Midbrain (tissue), 1 donor: ENCODE measurements at places on chromosomes 7 and 10.

DNA sequence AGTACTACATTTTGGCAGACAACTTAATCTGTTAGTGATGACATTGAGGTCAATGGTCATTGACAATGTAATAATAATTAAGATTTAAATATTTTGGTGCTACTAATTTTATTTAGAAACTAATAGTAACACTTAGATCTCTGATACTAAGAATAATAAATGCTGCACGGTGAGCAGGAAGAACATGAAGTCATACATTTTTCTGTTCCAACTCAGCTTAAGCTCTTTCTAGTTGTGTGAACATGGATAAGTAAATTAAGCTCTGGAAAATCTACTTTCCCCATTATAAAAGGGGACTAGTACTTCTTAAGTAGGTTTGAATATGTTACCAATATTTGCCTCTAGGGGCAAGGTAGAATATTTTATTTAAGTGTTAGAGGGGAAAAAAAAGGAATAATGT is 65.9 kb upstream of the MEOX2 start:
- no peak for DNase-seq

DNA sequence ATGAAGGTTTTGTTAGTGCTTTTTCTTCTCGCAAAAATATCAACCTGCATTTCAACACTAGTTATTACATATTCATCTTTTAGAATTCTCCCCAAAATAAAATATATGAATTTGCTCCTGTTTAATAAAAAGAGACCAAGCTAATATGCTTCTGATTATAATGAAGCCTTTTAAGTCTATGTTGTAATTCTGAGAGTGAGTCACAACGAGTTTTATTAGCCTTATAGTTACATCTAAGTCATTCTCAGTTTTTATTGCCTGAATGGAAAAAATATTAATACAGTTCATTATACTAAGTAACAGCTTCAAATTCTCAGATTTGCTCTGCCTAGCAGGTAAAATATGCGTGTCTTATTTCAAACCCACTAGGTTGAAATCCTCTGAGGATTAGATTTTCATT is 152.4 kb upstream of the CELF2 start:
- no peak for DNase-seq

- no peak for DNase-seq
These were observed 75.3 kb downstream of the SVOPL start for GRCh38 chr7:138625849-138626230.

GRCh38 chr10:19713159-19713558 is 103.1 kb upstream of the PLXDC2 start:
- no peak for DNase-seq

GRCh38 chr7:76073335-76073990 is 25.6 kb downstream of the MDH2 start:
- no peak for DNase-seq

- DNase-seq, result no peak
These were observed 14.1 kb downstream of the CREM start for GRCh38 chr10:35140727-35141126.

GRCh38 chr10:123381224-123381623 is 227.0 kb downstream of the BUB3 start:
- DNase-seq, result no peak

GRCh38 chr10:57955076-57955475 is 312.6 kb downstream of the IPMK start:
- no peak for DNase-seq

GRCh38 chr10:128916383-128916782 is 550.7 kb upstream of the MGMT start:
- no peak for DNase-seq

DNA sequence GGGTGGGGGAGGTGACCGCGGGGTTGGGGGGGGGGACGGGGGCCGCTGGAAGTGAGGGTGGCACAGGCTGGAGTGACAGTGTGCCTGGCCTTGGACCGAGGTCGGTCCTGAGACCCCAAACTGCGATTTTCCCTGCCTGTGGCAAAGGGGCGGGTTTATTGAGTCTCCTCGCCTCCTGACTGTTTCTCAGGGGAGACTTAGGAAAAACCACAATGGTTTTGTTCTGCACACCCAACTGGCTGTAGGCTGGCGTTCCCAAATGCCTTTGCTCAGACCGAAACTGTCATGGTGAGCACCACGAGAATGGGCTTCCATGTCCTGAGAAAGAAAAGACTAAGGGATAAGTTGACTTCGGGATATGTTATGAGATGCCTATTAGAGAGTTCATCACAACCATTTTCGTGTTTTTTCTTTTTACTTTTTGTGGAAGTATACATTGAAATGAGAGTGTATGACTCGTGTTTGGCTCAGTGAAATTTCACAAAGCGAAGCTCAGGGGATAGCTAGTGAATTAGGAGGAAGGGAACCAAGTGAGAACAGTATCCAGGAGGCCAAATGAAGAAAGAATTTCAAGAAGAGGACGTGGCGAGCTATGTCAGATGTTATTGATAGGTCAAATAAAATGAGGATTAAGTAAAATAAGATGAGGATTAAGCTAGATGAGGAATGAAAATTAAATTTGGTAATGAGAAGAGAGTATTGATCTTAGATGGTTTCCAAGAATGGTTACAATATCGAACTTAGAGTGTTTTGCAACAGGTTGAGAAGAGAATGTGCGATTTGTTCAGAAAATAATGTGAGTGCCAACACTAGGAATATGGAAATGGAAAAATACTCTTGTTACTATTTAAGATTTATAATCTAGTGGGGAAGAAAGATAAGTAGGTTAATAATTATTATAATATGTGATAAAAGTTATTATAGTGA is 918 bp downstream of the NET1 start:
- DNase-seq, result peak; percentile 25

DNA sequence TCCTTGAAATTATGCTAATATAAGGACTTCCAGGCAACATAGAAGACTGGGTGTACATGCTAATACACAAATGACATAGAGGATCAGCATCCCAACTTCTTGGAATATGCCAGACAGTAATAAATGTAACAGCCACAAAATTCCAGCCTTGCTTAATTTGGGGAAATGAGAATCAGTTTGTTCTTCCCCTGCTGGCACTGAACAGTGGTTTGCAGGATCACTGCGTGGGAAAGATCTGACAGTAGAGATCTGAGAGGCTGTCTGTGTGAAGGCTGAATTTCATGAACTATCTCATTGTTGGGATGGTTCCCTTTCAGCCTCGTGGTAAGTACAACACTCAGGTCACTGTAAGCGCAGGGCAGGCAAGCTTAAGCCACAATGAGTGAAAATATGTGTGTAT is 1078.0 kb downstream of the LRMDA start:
- no peak for DNase-seq

- no peak for DNase-seq
These were observed 22.1 kb downstream of the POT1 start for GRCh38 chr7:124907490-124907889.

GRCh38 chr7:21184942-21185652 is 242.8 kb upstream of the SP4 start:
- no peak for DNase-seq
